ENCODE measurements at places on chromosomes 12 and 14.

- DNase-seq: no peak
These were observed 1.4 kb downstream of the DENND5B start for GRCh38 chr12:31589598-31589903.

DNA sequence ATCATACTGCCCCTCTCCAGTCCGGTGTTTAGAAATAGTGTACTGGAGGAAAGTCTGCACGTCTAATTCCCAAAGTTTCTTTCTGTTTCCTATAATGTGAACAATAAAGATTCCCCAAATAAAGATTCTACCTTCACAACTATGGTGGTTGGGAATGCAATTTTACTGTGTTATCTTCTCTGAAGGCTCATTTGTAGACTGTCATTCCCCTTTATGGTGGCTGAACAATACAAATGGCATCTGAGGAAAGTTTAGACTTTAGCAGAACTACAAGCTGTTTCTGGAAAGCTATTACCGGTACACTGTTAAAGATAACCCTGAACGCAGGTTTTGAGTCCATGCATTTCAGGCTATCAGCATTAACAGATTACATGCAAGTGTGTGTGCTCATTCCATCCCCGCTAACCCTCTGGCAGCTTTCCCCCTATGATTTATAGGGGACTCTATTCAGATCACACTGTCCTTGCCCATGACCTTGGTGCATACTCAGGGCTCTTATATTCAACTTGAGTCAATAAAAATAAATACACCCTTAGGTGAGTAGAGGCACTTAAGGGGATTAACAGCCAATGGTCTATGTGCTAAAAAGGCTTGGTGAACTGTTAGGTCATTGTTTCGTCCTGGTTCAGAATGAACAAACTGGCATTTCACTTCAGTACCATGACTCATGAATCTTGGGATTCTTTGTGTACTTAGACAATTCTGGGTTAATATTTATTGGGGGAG, 60.7 kb upstream of the PYGL start:
- no peak for DNase-seq

DNA sequence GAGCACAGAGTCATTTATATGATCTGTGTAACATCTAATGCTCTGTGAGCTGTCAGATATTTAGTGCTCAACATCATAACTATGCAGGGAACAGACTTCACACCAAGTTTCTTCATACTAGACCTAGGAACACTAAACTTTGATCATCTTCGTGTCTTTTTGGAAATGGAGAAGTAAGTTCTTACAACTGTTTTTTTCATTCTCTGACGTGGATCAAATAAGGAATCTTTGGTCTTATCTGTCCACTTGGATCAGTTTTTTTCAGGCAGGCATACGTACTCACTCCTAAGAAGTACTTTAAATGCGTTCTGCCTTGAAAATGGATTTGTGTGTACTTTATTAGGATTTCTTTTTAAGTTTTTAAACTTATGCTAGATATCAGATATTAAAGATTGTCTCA, 191.0 kb downstream of the FBXL14 start:
- no peak for DNase-seq

- no peak for DNase-seq
These were observed 12.5 kb upstream of the RABGGTA start for GRCh38 chr14:24283796-24284460.

DNA sequence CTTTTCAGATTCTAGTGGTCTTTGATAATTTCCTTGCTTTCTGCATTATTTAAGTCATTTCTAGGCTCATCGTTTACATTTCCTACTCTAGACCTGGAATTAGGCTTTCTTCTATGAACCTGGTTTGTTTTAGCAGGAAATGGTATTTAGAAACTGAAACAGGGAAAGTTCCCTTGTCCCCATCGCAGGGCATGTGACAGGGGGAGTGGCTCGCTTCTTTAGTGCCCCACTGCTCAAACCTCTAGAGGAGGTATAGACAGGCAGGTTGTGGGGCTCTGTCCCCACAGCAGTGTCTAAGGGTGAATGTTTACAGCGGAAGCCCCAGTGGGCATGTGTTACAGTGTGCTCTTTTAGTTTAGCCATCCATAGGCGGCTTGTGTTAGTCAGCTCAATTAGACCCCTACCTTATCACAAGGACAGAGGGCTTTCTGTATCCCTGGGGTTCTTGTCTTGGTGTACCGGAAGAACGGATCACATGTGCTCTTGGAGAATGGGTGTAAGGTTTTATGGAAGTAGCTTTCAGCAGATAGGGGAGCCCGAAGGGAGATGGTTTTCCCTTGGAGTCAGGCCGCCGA, 25.0 kb downstream of the IFT81 start:
- no peak for DNase-seq

DNA sequence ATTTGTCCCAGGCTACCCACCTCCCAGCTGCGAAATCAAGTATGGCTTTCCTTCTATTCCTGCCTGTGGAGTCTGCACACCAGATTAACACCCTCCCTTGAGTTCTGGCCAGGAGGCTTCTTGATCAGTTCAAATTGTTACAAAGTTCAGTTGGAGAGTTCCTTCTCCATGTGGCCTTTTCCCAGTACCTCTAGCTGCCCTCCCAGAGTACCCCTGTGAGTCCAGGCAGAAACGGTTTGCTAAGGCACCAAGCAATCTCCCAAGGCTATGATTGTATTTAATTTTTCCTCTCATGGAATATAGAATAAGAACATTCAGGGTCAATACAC, 49.7 kb upstream of the ERGIC2 start:
- DNase-seq: no peak

GRCh38 chr12:65464930-65465329, 186.4 kb downstream of the MSRB3 start:
- no peak for DNase-seq

GRCh38 chr12:19306366-19306765, 132.9 kb upstream of the AEBP2 start:
- no peak for DNase-seq

- DNase-seq: no peak
These were observed 7.6 kb upstream of the SLC38A2 start for GRCh38 chr12:46380022-46380796.

GRCh38 chr12:120902846-120903411, 1.2 kb downstream of the SPPL3 start:
- DNase-seq: no peak

DNA sequence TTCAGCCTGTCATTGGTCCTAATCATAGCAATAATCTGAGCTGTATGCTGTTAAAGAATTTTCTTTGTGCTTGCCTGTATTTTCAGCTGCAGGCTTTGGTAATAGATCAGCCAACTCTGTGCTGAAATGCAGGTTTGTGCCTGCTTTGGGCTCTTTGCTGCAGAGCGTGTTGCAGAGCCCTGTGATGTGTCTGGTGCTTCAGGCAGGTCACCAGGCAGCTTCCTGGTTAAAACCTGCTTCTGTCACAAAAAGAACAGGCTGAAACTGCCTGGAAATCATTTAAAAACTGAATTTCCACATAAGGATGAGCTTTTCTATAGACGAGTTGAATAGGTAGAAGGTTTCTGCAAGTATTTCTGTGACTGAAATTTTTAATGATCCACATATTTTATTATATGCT, 3.1 kb downstream of the DIP2B start:
- DNase-seq: no peak

DNA sequence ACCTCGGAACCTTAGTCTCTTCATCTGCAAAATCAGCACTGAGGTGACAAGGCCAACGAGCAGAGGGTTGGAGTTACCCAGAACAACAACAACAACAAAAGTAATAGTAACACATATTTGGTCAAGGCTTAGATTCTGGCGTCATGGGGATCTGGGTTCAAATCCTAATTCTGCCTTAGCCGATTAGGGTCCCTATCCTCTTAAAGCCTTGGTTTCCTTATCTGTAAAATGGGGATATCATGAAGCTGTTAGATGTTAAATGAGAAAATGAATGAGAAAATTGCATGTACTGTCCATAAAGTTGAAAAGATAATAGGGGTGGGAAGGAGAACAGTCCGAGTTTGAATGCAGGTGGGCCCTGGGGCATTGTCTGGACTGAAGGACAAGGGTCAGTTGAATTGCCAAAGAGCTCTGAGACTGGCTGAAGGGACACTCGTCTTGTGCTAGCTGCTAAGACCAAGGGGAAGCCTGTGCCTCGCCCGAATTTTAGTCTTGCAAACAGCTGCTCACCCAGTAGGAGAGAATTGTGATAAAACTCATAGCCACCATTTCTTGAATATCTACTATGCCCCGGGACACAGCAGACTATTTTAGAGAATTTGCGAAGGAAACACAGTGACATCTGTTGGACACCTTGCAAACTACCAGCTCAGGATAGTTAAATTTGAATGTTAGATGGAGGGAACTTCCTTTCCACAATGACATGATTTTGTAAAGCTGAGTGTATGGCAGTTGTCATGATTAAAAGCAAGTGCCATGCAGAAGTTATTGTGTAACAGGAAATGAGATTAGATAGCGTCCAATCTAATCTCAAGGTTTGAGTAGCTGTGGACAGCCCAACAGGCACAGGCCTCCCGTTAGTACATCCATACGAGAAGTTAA, 6.8 kb upstream of the HNF1A start:
- no peak for DNase-seq

- no peak for DNase-seq
These were observed 1330.7 kb upstream of the TMEM132C start for GRCh38 chr12:126936181-126936851.

- DNase-seq: no peak
These were observed 10.4 kb downstream of the ZDHHC22 start for GRCh38 chr14:77131206-77131605.

GRCh38 chr14:93977171-93977570, 801 bp upstream of the ASB2 start:
- no peak for DNase-seq

DNA sequence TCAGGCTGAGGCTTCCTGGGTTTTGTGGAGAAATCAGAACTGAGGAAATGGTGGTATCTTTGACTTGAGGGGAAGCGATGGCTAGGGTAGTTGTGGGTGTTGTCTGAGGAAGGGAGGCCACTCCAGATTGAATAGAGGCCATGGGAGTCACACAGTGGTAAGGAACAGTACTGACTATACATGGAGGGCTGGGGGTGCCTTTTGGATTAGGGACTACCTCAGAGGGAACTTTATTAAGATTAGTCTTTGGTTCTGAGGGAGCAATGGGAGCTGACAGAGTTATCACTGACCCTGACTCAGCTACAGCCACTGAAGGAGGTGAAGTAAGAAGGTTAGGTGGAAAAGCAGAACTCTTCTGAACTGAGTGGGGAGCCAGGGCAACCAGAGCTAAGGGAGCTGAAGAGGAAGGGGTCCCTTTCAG, 4.4 kb downstream of the NACA start:
- DNase-seq: no peak

GRCh38 chr12:49044660-49045059, 15.9 kb downstream of the KMT2D start:
- no peak for DNase-seq

GRCh38 chr14:24710403-24711112, 76.6 kb upstream of the GZMB start:
- no peak for DNase-seq

GRCh38 chr14:61620130-61620946, 75.0 kb upstream of the HIF1A start:
- DNase-seq: no peak

- DNase-seq: no peak
These were observed 527.2 kb downstream of the FLRT2 start for GRCh38 chr14:86057018-86057667.

DNA sequence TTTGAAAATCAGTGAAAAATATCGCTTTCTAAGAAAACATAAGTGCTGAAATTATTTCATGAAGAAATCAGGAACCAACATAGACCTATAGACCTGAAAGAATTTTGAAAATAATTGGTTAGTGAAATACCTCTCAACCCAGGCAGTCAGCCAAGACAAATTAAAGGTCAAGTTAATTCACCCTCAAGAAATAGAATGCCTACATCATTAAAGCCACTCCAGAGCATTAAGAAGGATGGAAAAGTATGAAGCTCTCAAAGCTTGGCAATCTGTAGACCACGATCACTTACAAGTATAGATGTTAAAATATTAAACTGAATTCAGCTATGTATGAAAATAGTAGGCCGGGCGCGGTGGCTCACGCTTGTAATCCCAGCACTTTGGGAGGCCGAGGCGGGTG, 48.3 kb downstream of the SFSWAP start:
- DNase-seq: no peak

- DNase-seq: no peak
These were observed 44.7 kb downstream of the FSCB start for GRCh38 chr14:44462381-44462780.

Data from stimulated activated CD4-positive, alpha-beta T cell treated with anti-CD3 and anti-CD28 coated beads, TNF-alpha, amount 100 ng/mL, for 1 hour (primary cell).